ENCODE measurements at places on chromosomes 6 and 20.

GRCh38 chr6:160273196-160273595 lies 14.6 kb upstream of the SLC22A2 start:
- DNase-seq: no peak

DNA sequence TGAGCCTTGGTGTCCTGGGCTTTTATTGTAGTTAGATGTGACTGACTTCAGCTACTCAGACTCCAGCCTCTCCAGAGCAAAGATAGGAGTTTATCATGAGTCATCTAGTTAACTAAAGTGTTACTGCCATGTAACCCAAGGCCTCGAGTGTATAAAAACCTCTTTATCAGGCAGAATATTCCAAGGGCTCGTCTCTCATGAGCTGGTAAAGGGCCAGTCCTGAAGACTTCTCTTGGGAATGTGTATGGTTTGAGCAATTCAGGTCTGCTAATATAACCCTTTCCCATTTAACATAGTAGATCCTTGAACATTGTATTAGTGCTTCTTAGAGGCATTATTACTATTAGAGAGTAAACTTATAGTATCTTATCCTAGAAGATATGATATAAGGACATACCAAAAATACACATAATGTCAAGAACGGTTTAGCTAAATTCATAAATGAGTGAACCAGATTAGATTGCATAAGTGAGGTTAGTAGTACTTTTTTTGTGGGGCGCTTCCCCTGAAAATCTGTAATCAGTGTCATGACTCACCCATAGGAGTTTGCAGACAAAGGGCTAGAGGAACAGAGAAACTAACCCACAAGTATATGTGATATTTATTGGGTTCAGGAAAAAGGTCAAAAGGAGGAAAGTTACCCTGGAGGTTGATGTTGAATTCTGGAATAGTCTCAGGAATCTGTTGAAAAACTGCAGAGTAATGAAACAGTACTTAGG lies 16.0 kb downstream of the DSE start:
- DNase-seq: no peak

DNA sequence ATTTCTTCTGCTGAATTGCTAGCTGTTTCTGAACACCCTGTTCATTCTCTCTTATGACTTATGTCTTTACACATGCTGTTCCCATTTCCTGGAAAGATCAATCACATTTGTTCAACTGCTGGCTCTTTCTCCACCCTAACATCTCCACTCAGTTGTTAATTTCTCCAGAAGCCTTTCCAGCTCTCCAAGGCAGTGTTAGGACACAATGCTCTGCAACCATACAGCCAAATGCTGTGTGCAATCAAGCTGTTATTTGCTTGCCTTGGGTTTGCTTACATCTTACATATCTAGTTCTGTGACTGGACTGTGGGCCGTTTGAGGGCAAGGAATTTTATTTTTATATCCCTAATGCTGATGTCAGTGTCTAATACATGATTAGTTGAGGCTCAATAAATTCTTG lies 24.2 kb upstream of the CITED2 start:
- DNase-seq: no peak

- no peak for DNase-seq
Measured at GRCh38 chr20:23049201-23050075, at the start of gene THBD. TSS of gene THBD (minus strand) at chr20:23049672. CDS start at chr20:23049504, 168 bp downstream.

GRCh38 chr20:5482791-5483190 lies 166.0 kb upstream of the PROKR2 start:
- DNase-seq: no peak

DNA sequence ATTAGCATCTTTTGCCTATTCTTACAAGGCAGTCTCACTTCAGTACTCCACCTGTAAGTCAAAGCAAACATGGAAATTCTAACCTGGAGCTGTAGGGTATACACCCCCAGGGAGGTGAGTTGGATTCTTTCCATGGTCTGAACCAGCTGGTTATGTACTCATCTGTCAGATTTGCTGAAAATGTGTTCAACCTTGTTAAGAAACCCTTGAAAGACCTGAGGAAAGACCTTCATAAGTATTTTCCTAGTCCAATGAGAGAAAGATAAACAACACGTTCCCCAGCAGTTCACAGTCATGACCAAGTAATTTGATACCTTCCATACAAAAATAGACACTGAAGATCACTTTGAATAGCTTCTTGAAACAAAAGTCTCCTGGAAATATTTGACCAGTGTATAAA lies 42.5 kb downstream of the ID4 start:
- no peak for DNase-seq

GRCh38 chr6:11772109-11772825 lies 6.3 kb downstream of the ADTRP start:
- DNase-seq: peak; percentile 96

- DNase-seq: peak; percentile 94
Measured at GRCh38 chr6:156953479-156954146, 176.4 kb downstream of the ARID1B start.

DNA sequence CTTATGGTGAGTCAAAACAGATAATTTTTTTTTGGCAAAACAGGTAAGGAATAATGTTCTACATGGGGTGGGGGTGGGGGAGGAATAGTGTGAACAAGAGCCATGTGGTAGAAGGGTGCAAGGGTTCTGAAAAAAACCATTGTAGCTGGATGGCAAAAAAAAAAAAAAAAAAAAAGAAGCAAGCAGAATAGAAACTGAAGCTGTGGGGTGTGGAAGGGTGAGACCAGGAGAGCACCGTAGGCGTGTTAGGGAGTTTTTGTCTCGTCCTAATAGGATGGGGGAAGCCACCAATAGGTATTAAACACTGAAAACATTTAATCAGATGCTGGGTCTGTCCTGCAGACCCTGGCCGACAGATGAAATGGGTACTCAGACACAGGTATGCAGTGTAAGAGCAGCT lies 110.1 kb downstream of the ADTRP start:
- DNase-seq: no peak

- DNase-seq: peak; percentile 71
Measured at GRCh38 chr6:144158133-144158532, 7.8 kb downstream of the STX11 start.

- DNase-seq: no peak
Measured at GRCh38 chr20:21376626-21377025, 20.7 kb downstream of the NKX2-4 start.

GRCh38 chr6:6907286-6907685 lies 200.5 kb upstream of the RREB1 start:
- no peak for DNase-seq

GRCh38 chr6:132959639-132960326 lies 145.4 kb downstream of the RPS12 start:
- DNase-seq: no peak

Data from AG04449 (cell line).